ENCODE measurements at places on chromosomes 13 and 19.

DNA sequence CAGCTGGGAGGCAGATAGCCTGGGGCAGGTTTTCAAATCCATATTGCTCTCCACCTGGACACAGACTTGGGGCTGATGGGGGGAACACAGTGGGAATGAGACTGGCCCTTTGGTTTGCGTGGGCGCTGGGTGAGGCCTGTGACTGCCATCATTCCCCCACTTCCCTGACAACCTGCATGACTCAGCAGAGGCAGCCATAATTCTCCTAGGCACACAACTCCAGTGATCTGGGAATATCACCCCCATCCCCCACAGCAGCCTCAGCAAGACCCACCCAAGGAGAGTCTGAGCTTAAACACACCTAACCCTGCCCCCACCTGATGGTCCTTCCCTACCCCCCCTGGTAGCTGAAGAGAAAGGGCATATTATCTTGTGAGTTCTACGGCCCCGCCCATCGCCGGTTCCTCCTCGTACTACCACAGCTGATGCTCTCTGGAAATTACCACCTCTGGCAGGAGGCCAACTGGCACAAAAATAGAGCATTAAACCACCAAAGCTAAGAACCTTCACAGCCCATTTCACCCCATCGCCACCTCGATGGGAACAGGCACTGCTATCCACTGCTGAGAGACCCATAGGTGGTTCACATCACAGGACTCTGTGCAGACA lies 71.0 kb downstream of the RNF17 start:
- DNase-seq = no peak

DNA sequence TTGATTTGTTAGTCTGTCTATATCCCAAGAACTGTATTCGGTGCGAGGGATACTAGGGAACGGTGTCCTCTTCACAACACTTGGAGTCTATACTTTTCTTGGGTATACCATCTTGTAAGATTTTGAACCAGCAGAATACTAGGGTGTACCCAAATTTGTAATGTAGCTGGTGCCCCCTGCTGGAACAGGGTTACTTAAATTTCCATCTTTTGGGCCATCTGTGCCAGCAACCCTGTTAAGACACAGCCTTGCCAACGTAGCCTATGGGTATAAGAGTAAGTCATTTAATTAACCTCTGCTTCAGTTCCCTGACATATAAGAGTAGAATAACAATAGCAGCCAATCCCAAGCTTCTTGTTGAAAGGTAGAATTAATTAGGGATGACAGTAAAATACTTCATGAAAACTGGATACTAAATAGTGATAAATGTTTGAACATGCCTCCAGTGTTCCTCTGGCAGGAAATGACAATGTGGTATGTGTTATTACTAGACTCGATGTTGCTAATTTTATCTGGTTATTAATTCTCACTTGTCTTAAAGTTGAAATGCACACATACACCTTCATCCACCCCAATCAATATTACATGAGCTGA lies 607.6 kb downstream of the FGF9 start:
- peak; percentile 31 for DNase-seq

DNA sequence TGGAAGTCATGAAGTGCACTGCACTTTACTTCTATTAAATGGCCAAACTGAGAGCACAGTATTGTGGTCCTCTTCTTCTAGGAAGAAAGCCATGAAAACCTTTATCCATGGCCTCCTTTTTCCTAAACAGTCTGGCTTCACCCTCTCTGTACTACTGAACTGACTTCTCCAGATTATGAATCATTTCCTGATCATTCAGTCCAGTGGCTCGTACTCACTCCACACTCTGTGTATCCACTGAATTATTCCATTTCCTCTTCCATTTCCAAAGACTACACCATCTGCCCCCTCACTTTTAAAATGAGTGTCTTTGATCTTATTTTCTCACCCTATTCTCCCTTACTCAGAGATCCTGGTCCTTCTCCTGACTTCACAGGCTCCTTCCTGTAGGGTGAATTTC lies 29.7 kb upstream of the FREM2 start:
- DNase-seq = no peak

- DNase-seq = no peak
Observed at GRCh38 chr13:73390100-73390499, 331.3 kb downstream of the KLF5 start.

- DNase-seq = no peak
Observed at GRCh38 chr13:69264362-69265334, 843.0 kb upstream of the ATXN8OS start.

All from cerebellum (tissue), 4 donors.